ENCODE measurements at places on chromosomes 4 and X.

- no peak for DNase-seq
These were observed 57.0 kb downstream of the GPC3 start for GRCh38 chrX:133928365-133928764.

DNA sequence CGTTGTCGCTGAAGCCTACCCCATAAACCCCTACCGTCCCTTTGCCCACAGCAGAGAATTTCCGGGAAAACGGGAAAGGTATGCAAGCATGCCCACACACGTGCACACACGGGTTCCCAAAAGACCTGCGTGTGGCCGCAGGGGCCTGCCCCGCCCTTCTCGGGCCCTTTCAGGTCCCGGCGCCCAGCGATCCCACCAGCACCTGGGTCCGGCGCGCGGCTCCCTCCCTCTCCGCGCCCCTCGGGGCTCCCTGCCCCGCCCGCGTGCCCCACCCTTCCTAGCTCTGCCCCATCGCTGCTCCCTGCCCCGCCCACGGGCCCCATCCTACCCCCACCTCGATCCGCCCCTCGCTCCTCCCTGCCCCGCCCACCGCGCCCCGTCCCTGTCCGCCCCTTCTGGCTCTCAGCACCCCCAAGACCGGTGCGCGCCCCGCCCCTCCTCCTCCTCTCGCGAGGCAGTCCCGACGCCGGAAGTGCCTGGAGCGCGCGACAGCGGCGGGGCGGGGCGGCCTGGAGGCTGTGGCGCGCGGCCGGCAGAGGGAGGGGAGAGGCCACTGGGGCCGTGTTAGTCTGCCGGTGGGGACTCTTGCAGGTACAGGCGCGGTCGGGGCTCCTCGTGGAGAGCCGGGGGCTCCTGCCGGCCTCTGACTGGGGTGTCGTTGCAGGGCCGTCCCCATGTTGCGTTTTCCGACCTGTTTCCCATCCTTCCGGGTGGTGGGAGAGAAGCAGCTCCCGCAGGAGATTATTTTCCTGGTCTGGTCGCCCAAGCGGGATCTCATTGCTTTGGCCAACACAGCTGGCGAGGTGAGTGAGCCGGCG is at the start of gene ANAPC4:
Gene ANAPC4 (plus strand): TSS at position 510 of the 818 bp plus-strand sequence. CDS start 165 bp downstream, at position 675.
- peak; percentile 90 for DNase-seq

DNA sequence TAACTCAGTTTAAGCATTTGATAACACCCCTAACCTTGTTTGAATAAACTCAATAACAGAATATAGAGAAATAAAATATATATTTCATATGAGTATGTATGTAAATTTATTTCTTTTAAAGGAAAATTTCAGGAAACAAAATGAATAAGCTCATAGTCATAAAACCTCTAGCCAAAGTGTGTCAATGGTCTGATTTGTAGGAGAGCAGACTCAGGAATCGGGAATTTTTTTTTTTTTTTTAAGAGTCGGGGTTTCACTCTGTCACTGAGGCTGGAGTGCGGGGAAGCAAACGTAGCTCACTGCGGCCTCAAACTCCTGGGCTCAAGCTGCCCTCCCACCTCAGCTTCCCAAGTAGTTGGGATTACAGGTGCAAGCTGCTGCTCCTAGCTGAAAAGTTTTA is 2.4 kb downstream of the PKD2 start:
- DNase-seq: no peak

- DNase-seq: no peak
These were observed 635.4 kb downstream of the SPRY1 start for GRCh38 chr4:124032035-124032434.

DNA sequence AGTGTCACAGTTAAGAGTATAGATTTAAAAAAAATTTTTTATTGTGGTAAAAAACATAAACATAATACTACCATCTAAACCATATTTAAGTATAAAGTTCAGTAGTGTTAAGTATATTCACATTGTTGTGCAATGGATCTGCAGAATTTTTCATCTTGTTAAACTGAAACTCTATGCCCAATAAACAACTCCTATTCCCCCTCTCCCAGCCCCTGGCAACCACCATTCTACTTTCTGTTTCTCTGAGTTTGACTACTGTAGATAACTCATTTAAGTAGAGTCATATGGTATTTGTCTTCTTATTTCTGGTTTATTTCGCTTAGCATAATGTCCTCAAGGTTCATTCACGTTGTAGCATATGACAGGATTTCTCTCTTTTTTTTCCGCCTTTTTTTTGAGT is 112.4 kb downstream of the PTTG2 start:
- DNase-seq: no peak

GRCh38 chr4:154329939-154330338 is 161.7 kb downstream of the DCHS2 start:
- no peak for DNase-seq

- DNase-seq: no peak
These were observed 25.2 kb downstream of the LEF1 start for GRCh38 chr4:108143515-108143914.

GRCh38 chrX:7926501-7926900 is 712 bp downstream of the PNPLA4 start:
- DNase-seq: no peak

GRCh38 chr4:8316911-8317351 is 47.4 kb downstream of the HTRA3 start:
- no peak for DNase-seq

DNA sequence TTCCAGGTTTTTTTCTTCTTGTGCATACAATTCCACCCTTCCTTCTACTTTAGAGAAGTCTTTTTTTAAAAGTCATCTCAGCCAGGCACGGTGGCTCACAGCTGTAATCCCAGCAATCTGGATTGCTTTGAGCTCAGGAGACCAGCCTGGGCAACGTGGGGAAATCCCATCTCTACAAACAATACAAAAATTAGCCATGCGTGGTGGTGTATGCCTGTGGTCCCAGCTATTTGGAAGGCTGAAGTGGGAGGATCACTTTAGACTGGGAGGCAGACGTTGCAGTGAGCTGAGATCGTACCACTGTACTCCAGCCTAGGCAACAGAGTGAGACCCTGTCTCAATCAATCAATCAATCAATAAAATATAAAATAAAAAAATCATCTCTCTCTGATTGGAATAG is 14.8 kb downstream of the ELOVL6 start:
- DNase-seq: no peak

DNA sequence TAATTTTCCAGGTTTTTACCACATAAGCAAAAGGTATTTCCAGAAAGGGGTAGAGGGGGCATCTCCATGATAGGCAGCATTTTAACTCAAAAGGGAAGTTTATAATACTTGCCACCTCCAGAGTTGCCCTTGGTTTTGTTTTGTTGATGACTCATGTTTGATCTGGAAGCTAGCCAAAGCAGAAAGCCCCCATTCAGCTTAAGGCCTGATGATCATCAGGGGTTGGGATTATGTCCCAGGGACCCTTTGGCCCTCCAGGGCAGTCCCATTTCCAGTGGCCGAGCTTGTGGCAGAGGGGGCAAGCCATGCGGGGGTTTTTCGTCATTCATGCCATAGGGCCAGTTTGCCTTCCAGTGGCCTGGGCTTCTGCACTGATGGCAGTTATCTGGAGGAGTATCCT is 143.0 kb upstream of the PLAC1 start:
- no peak for DNase-seq

- DNase-seq: no peak
These were observed 1893.7 kb downstream of the STIM2 start for GRCh38 chr4:28754376-28754775.
